ENCODE measurements at places on chromosomes 5 and 9.

DNA sequence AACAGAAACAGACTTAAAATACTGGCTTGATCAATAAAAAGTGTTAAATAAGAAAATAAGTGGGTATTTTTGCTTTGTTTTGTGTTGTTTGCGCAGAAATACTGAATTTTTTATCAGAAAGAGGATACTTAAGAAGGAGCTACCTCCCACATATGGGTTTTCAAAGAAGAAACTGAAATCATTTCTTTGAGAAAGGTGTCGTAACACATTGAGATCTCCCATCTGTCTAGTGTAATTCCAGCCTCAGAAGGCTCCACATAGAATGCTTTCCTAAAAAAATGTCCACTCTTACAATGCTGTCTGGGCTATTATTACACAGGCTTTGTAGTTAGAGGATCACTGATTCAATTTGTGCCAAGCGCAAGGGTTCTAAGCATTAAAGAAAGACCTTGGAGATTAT, 226.2 kb downstream of the EPB41L4A start:
- DNase-seq: no peak

GRCh38 chr5:39053189-39053588, 21.0 kb downstream of the RICTOR start:
- DNase-seq: no peak

DNA sequence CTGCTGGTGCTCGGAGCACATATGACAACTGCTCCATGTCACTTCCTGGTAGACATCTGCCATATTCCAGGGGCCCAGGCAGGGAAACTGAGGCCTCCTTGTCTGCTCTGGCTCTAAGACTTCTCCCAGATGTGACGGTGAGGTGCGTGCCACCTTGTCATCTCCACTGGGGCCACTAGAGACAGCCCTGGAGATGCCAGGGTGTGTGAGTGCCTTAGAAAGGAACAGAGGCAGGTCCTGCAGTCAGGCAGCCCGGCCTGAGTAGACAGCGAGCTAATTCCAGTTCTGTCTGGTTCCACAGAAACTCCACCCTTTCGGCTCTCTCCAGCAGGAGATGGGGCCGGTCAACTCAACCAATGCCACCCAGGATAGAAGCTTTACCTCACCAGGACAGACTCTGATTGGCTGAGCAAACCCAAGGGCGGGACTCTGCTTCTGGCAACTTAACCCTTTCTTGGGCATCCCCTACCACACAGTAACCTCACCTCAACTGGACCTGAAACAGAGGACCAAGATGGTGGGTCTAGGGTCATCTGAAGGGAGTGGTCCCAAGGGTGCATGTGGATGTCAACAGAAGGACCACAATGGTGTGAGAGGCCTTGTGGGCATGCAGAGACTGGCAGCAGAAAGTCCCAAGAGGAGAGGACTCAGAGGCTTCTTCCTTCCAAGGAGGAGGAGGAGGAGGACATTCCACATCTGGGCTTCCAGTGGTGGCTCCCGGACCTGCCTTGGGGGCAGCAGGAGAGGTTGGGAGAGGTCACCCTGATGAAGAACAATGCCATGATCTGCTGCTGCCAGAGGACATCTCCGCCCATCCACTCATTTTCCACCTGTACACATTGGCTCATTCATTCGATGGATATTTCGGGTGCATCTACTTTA, 77.7 kb downstream of the RGS3 start:
- peak; percentile 93 for DNase-seq

DNA sequence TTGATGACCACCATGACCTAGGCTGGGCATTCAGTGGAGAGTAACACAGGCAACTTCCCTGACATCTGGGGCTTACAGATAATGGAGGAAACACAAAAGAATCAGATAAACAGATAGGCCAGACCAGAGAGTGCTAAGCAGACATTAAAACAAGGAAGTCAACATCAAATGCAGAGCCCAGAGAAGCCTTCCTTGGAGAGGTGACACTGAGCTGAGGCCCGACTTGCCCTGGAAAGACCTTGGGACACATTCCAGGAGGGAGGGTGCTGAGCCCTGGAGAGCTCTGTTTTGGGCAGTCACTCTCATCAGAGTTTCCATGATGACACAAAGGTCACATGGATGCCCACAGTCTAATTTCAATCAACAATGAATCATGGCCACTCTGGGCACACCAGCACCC, 31.9 kb upstream of the C5orf58 start:
- peak; percentile 49 for DNase-seq

- DNase-seq: peak; percentile 55
Observed at GRCh38 chr5:119290161-119290569, 65.7 kb upstream of the TNFAIP8 start.

DNA sequence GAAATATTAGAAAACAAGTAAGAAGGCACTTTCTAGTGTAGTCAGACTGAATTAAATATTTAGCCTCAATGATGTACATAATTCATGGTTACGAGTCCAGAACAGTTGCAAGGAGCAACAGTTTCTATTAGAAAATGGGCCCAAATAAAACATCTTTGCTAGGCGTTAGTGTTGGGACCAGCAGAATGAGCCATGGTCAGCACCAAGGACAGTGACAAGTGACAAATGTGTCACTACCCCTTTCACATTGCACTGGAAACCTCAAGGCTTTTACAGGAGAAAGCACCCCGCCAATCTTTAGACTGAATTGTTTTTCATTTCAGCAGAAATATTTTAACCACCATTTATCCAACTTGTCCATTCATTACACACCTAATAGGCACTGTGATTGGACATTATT, 301.3 kb upstream of the ADCY2 start:
- peak; percentile 62 for DNase-seq

DNA sequence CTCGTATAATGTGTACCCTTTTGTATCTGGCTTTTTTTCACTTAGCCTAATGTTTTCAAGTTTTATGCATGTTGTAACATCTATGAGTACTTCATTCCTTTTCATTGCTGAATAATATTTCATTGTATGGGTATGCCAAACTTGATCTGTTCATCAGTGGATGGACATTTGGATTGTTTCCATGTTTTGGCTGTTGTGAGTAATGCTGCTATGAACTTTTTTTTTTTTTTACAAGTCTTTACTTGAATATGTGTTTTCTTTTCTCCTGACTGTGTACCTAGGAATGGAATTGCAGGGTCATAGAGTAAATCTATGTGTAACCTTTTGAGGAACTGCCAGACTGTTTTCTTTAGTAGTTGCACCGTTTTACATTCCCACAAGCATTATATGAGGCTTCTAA, 52.4 kb downstream of the MTREX start:
- no peak for DNase-seq

DNA sequence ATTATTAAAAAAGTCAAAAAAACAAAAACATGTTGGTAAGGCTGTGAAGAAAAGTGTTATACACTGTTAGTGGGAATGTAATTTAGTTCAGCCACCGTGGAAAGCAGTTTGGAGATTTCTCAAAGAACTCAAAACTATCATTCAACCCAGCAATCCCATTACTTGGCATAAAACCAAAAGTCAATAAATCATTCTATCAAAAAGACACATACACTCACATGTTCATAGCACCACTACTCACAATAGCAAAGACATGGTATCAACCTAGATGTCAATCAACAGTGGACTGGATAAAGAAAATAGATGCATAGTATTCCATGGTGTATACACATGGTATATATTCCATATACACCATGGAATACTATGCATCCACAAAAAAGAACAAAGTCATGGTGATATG, 148.3 kb upstream of the ACOT12 start:
- no peak for DNase-seq

GRCh38 chr5:111234125-111234524, 9.9 kb downstream of the CAMK4 start:
- DNase-seq: no peak

DNA sequence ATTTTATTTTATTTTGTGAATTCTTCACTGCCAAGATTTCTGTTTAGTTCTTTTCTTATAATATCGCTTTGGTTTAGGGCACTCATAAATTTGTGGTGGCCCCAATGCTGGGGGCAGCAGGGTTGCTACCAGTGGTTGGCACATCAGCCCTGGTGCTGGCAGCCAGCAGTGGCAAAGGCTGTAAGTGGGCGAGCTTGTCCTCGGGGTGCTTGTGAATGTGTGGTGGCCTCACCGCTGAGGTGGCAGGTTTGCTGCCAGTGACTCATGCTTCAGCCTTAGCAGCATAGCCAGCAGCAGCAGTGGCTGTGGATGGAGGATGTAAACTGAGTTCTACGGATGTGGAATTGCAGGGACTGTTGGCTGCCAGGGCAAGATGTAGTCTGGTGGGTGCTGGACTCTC, 262.9 kb upstream of the DMAC1 start:
- DNase-seq: no peak

Data from hematopoietic multipotent progenitor cell treated with erythropoietin and hydrocortisone succinate and interleukin-3 and kit ligand, for 6 days (in vitro differentiated cells).